ENCODE measurements at places on chromosomes 5 and 9.

DNA sequence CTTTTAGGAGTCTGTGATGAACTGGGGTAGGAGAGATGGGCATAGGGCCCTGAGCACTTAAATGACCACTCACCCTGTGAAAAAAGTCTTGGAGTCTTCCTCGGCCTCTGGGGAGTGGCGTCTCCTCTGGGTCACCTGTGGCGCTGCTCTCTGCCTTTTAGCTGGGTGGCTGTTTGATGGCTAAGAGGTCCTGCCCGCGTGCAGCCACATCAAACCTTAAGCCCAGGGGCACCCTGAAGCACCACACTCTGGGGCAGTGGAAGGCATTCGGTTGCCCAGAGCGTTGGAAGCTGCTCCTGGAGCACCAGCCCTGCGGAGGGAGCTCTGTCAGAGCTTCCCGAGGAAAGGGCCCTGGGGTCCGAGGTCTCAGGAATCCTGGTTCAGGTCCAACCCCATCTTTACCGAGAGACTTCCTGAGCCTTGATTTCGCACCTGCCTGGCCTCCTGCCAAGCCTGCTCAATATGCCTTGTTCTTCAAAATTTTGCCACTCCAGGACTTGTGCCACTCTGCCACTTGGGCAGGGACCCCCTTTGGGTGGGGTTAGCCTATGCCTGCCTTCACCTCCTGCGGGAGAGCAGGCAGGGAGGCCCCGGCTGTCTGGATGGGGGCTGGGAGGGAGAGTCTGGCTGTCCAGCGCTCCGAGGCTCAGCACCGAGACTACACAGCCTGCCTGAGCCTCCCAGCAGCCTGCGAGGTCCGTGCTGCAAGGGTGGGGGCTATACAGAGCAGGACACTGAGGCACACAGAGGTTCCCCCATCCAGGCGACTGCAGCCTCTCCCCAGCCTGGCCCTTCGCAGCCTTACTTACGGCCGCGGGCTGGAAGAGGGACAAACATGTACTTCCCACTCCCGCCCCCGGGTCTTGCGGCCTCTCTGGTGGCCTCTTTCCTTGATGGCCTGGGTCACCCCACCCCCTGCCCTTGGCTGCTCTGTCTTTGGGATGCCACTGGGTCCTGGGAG, 63.4 kb upstream of the RNU6ATAC start:
- no peak for DNase-seq

GRCh38 chr5:156191547-156191946, 135.4 kb upstream of the SGCD start:
- no peak for DNase-seq

GRCh38 chr5:73994963-73995362, 369.0 kb downstream of the ARHGEF28 start:
- no peak for DNase-seq

GRCh38 chr5:116492016-116492623, 82.5 kb downstream of the SEMA6A start:
- no peak for DNase-seq

- DNase-seq: no peak
Observed at GRCh38 chr5:59800347-59800893, 93.1 kb downstream of the PDE4D start.

GRCh38 chr5:117859176-117859575, 1129.2 kb downstream of the DTWD2 start:
- no peak for DNase-seq

DNA sequence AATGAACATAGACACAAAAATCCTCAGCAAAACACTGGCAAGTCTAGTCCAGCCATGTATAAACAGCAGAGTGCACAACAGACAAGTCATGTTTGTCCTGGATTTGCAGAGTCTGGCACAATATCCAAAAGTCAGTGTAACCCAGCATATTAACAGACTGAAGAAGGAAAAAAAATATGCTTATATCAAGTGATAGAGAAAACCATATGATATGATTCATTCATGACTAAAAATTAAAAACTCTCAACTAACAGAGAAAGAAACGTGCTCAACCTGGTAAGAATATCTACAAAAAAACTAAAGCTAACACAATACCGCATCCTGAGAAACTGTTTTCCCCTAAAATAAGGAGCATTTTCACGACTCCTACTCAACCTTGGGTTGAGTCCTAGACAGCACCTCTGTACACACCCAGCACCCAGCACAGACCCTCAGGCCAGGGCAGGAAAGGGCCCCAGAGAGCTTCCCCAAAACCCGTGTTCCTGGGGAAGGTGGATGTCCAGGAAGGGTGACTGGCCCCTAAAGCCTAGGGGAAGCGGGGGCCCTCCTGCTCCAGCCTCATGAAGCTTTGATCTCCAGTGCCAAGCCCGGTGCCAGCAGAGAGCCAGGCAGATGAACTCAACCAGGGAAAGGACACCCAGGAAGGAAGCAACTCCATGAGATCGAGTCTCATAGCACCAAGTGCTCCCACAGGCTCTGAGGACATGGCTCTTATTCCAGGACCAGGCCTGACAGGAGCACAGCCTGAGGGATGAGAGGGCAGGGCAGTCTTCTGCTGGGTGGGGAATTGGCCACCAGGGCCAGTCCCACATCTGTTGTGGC, 38.9 kb downstream of the ADAMTS2 start:
- no peak for DNase-seq

DNA sequence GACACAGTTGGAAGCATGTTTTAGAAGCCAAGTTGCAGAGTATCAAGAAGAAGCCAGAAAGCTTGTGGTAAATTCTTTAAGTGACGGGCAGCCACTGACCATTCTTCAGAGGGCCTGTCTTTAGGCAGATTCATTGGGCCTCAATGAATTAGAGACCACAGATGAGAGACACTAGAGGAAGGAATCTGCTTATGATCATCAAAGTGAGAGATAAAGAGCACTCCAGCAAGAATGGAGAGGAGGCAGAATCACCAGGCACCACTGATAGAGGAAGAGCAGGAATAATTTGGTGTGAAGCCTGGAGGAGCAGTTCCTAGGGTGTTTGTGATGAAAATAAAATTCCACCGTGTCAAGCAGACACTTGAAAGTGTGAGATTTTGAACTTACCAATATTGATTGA, 365.9 kb upstream of the SLC30A5 start:
- DNase-seq: no peak

- peak; percentile 5 for DNase-seq
Observed at GRCh38 chr9:93830012-93830596, 125.1 kb downstream of the BARX1 start.

- no peak for DNase-seq
Observed at GRCh38 chr9:118366228-118366627, 662.0 kb downstream of the TLR4 start.

DNA sequence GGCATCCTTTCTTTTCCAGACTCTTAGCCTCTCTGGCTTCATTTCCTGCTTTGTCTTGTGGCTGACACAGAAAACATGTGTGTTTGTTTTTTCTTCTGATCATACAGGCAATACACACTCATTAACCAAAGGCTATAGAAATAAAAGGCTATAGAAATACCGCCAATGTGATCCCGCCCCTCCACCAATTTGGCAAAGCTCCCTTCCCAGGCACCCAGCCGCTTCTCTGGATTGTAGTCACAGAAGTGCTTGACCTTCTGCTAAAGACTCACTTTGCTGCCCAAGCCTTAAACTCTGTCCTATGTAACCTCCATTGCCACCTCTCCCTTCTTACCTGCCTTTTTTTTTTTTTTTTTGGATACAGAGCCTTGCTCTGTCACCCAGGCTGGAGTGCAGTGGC, 5.3 kb downstream of the TXNDC15 start:
- no peak for DNase-seq

- DNase-seq: no peak
Observed at GRCh38 chr9:115739096-115739875, 414.3 kb upstream of the PAPPA start.

DNA sequence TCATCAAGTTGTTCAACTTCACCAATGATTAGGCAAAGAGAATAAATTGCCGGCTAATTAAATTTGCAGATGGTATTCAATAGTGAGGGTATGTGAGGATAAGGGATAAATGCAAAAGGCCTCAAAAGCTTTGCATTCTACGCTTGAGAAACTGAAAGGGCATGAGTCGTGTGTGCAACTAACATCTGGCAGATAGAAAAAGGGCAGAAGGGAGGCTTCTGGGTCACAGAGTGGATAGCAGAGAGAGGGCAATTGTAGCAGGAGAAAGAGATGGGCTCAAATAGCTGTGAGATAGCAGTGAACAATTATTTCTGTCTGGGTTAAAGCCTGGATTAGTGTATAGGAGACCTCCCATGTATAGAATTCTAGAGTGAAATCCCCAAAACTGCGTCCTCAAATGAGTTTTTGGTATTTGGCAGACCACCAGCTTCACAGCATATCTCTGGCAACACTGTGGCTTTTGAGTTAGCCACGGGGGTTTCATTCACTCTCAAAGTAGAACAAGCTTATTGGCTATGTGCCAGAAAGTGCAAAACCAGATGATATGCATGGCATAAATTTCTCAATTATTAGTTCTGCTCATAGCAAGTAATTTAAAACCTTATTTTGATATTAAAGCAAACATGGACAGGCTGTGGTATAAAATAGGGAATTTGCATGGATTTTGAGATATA, 586.3 kb downstream of the BRINP1 start:
- DNase-seq: no peak

DNA sequence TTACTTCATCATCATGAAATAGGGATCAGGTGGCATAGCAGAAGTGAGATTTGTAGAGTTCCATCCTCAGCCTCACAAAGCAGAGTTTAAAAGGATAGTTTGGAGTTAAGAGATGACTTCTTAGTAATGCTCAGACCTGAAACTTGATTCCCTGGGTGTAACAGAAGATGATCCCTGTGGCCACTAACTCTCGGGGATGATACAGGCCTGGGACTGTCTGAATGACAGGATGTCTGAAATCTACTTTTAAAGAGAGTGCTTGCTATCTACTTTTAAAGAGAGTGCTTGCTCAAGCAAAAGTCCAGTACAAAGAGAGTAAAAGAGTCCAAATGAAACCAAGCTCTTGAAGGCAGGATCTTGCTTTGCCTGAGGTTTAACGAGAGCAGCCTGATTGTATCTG, 14.6 kb downstream of the ADAMTS16 start:
- no peak for DNase-seq

DNA sequence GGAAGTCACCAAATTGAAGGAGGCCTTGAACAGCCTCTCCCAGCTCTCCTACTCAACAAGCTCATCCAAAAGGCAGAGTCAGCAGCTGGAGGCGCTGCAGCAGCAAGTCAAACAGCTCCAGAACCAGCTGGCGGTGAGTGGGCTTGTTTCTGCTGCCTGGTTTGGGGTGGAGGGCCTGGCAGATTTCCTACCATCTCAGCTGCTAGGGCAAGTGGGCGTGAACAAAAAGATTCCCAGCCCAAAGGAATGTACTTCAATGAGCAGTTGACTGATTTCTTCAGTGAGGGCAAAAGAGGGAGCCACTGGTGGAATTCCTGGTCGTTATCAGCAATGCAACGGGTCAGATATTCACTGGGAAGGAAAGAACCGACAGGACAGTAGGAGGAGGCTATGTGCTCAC, 12.6 kb upstream of the TTC23L start:
- DNase-seq: no peak
